ENCODE measurements at places on chromosomes 12 and 14.

GRCh38 chr12:27229367-27229766, 14.7 kb upstream of the STK38L start:
- no peak for DNase-seq
- no peaks in the 10 kb centered on the region for H3K36me3 ChIP-seq
- no peaks in the 10 kb centered on the region for H3K4me1 ChIP-seq
- no peak overlapping the region for H3K27ac ChIP-seq
- H3K4me3 ChIP-seq, result no peak overlapping the region

DNA sequence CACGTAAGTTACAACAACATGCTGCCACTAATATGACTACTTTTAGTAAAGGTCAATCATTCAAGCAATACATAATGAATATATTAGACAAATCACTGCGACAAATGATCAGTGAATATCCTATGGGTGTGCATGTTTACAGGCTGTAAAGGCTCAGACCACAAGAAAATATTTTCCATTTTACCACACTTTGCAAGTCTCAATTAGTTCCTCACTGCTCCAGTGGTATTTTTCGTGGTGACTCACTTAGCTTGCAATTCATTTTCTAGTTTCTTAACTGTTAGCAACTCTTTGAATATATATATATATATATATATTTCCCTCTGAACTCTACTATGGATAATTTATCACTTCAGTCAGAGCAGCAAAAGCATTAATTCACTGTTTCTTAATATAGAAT, 96.9 kb downstream of the EML5 start:
- H3K4me3 ChIP-seq, result no peak overlapping the region
- H3K27me3 ChIP-seq, result no peaks in the 10 kb centered on the region
- no peak for DNase-seq
- no peaks in the 10 kb centered on the region for H3K36me3 ChIP-seq
- no peaks in the 10 kb centered on the region for H3K4me1 ChIP-seq
- H3K27ac ChIP-seq, result no peak overlapping the region

- H3K27ac ChIP-seq, result peak overlapping the region; percentile 100
- peak; percentile 57 for DNase-seq
- H3K36me3 ChIP-seq, result no peaks in the 10 kb centered on the region
Measured at GRCh38 chr12:120290609-120291305, 946 bp downstream of the RNU4-2 start.

DNA sequence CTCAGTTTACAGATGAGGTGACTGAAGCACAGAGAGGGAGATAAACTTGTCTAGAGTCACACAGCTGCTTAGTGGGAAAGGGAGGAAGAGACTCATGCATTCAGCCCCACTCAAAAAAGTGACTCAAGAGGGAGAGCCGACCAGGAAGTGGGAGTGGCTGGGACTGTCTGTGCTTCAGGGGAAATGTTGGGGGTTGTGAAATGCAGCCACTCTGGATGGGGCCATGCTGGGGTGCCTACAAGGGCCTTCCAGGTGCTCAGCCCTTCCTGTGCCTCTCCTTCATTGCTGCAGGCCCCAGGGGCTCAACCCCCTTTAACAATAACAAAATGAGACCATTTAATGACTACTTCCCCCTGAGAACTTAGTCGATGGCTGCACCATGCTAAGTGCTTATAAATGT, 41.8 kb downstream of the CACNA1C start:
- no peak for DNase-seq
- H3K27me3 ChIP-seq, result no peaks in the 10 kb centered on the region
- no peak overlapping the region for H3K4me3 ChIP-seq
- H3K27ac ChIP-seq, result no peak overlapping the region
- peaks cover 10% of the 10 kb centered on the region for H3K4me1 ChIP-seq

DNA sequence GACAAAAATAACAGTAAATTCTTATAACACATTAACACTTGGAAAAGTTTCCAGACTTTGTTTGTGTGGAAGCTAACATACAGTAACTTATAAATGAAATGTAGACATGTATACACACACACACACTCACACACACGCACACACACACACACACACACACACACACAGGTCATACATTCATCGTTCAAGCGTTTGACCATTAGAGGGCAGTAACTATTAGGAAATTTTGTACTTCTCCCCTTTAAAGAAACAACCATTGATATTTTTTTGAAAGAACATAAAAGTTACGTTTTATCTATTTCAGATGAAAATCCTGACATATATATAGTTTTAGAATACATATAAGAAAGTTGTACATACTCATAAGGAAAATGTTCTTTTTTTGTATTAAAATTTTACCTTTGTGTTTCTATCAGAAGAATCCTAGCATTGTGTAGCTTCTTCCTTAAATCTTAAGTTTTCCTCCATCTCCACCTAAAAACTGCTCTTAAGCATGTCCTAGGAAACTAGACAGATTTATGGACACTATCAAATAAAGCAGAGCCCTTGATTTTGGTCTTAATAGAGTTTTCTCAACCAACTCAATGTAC, 29.0 kb downstream of the PTPRQ start:
- H3K36me3 ChIP-seq, result no peaks in the 10 kb centered on the region
- no peak overlapping the region for H3K4me3 ChIP-seq

DNA sequence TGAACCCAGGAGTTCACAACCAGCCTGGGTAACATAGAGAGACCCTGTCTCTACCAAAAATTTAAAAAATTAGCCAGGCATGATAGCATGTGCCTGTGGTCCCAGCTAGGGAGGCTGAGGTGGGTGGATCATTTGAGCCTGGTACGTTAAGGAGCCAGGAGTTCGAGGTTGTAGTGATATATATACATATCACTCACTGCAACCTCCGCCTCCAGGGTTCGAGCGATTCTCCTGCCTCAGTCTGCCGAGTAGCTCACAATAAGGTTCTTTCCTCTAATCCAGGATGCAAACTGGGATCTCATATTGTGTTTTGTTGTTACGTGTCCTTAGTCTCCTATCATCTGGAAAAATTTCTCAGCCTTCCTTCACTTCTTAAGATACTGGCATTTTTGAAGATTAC, 24.0 kb upstream of the GSC start:
- no peaks in the 10 kb centered on the region for H3K36me3 ChIP-seq
- DNase-seq, result no peak
- H3K4me1 ChIP-seq, result no peaks in the 10 kb centered on the region
- no peak overlapping the region for H3K4me3 ChIP-seq
- H3K27ac ChIP-seq, result no peak overlapping the region

DNA sequence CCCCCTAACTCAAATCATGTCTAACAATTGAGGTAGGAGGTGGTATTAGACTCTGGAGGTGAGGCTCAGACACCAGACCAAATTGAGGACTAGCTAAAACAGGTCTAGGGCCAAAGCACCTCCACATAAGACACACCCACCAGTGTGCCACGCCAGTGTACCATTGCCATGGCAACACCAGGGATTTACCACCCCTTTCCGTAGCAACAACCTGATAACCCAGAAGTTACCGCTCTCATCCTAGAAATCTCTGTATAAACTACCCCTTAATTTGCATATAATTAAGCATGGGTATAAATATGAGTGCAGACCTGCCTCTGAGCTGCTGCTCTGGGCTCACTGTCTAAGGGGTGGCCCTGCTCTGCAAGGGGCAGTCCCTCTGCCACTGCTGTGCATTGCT, 57.4 kb upstream of the PPP2R5C start:
- peaks cover 7% of the 10 kb centered on the region for H3K27me3 ChIP-seq
- H3K4me1 ChIP-seq, result peaks cover 33% of the 10 kb centered on the region
- H3K27ac ChIP-seq, result no peak overlapping the region
- H3K36me3 ChIP-seq, result no peaks in the 10 kb centered on the region

DNA sequence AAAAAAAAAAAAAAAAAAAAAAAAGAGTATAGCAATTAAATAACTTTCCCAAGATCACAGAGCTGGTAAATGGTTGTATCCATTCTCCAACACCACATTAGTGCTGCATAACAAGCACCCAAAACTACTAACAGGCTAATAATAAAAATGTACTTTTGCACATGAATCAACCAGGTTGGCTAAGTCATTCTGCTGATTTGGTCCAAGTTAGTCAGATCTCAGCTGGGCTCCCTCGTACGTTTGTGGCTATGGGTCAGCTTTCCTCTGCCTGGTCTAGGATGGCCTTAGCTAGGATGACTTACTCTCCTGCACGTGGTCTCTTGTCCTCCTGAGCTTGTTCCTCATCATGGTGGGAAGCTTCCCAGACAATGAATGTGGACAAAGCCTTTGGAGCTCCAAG, 7.9 kb upstream of the PLEKHG6 start:
- H3K27me3 ChIP-seq, result no peaks in the 10 kb centered on the region
- no peak overlapping the region for H3K4me3 ChIP-seq
- peaks cover 10% of the 10 kb centered on the region for H3K4me1 ChIP-seq
- no peaks in the 10 kb centered on the region for H3K36me3 ChIP-seq

GRCh38 chr14:23354990-23355389, 2.3 kb upstream of the SLC22A17 start:
- DNase-seq, result no peak
- peaks cover 12% of the 10 kb centered on the region for H3K36me3 ChIP-seq
- H3K4me3 ChIP-seq, result no peak overlapping the region
- H3K27ac ChIP-seq, result no peak overlapping the region

- H3K4me3 ChIP-seq, result no peak overlapping the region
Measured at GRCh38 chr12:105334582-105334981, 4.1 kb downstream of the C12orf75 start.

- no peak overlapping the region for H3K4me3 ChIP-seq
- DNase-seq, result no peak
- H3K4me1 ChIP-seq, result peaks cover 12% of the 10 kb centered on the region
- H3K27me3 ChIP-seq, result no peaks in the 10 kb centered on the region
Measured at GRCh38 chr14:69059658-69060623, 80.8 kb upstream of the ACTN1 start.

DNA sequence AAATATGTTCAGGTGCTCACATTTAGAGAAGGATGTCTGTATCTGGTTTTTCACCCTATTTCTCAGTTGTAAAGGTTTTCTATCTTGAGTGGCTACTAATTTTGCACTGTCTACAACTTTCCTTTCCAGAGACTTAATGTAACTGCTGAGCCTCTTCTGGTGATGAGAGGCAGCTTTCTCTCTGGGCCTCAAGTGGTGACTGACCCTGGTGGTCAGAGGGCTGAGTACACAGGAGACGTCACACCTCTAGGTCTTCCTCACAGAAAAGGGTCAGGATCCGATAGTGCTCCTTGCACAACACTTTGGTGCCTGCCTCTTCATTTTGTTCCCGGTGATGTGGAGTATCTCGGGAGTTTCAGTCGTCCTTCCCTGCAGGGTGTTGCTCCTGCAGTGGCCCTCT, 76.8 kb downstream of the LIN7A start:
- no peaks in the 10 kb centered on the region for H3K4me1 ChIP-seq
- H3K4me3 ChIP-seq, result no peak overlapping the region
- no peaks in the 10 kb centered on the region for H3K36me3 ChIP-seq
- no peak overlapping the region for H3K27ac ChIP-seq

- no peak overlapping the region for H3K4me3 ChIP-seq
- DNase-seq, result no peak
- no peaks in the 10 kb centered on the region for H3K36me3 ChIP-seq
- peaks cover 27% of the 10 kb centered on the region for H3K4me1 ChIP-seq
- H3K27ac ChIP-seq, result no peak overlapping the region
- H3K27me3 ChIP-seq, result no peaks in the 10 kb centered on the region
Measured at GRCh38 chr14:59309291-59309900, 120.9 kb downstream of the DAAM1 start.

DNA sequence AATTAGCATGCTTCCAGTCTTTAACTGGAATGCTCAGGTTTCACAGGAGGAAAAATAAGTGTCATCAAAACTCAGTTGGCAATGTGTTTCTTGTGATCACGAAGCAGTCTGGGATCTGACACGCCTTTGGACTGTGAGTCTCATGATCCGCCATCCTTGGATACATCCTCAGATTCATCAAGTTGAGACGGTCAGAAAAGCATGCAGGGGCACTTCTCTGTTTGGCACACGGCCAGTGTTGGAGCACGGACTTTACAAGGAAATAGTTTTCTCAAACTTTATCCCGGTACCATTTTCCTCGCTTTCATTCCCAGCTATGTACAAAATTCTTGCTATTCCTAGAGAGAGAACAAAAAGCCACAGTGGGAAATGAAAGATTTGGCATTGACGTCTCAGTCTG, 88.4 kb upstream of the PARP11 start:
- H3K4me1 ChIP-seq, result no peaks in the 10 kb centered on the region
- no peak overlapping the region for H3K27ac ChIP-seq
- H3K27me3 ChIP-seq, result no peaks in the 10 kb centered on the region
- H3K4me3 ChIP-seq, result no peak overlapping the region
- no peaks in the 10 kb centered on the region for H3K36me3 ChIP-seq

DNA sequence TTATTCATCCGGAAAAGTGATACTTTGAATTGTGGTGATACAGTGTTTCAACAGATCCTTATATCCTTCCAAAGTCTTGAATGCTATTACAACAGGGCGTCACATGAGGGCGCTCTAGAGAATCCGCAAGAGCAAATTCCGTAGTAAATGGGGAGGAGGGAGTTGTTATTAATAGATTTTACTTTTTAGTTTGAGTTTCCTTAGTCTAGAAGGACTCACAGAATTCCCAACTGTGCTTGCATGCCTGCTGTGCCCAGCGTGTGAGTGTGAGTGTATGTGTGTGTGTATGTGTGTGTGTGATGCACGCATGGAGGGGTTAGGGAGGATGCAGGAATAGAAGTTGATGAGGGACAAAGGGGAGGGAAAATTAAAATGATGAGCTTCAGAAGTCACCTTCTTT, 375.3 kb downstream of the C12orf75 start:
- H3K36me3 ChIP-seq, result no peaks in the 10 kb centered on the region
- no peak for DNase-seq
- H3K4me1 ChIP-seq, result no peaks in the 10 kb centered on the region
- no peak overlapping the region for H3K4me3 ChIP-seq
- H3K27me3 ChIP-seq, result no peaks in the 10 kb centered on the region

DNA sequence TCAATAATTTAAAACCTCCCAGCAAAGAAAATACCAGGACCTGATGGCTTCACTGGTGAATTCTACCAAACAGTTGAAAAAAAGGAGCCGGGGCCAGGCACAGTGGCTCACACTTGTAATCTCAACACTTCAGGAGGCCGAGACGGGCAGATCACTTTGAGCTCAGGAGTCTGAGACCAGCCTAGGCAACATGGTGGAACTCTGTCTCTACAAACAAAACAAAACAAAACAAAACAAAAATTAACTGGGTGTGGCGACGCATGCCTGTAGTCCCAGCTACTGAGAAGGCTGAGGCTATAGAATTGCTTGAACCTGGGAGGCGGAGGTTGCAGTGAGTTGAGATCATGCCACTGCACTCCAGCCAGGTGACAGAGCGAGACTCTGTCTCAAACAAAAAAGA, 13.7 kb upstream of the TROAP start:
- DNase-seq, result no peak
- no peaks in the 10 kb centered on the region for H3K36me3 ChIP-seq
- peaks cover 20% of the 10 kb centered on the region for H3K27me3 ChIP-seq
- H3K4me3 ChIP-seq, result no peak overlapping the region
- H3K27ac ChIP-seq, result no peak overlapping the region
